ENCODE measurements at places on chromosomes 1 and 21.

DNA sequence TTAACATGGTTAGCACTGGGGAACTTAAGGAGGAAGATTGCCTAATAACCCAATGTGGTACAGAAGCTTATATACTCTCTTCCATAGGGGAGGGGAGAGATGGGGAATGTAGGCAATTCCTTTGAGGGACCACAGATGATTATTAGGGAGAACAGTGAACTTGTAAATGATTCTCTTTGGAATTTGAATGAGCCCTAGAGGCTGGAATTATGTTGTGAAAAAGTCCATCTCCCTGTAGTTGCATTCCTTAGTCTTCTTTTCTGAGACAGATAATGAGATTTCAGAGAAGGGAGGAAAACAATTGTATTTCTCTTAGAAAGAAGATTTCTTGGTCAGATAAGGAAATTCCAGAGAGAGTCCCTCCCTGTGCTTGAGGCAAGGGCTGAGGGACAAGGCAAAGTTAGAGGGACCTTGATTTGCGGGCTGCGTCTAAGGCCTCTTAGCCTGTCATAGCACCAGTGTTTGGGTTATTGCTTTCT lies 89.0 kb upstream of the HMCN1 start:
- peak; percentile 54 for DNase-seq

GRCh38 chr1:236063919-236064673 lies 794 bp downstream of the NID1 start:
- DNase-seq, result peak; percentile 34

GRCh38 chr1:167148421-167148820 lies 54.5 kb downstream of the STYXL2 start:
- DNase-seq, result no peak

- DNase-seq, result no peak
Observed at GRCh38 chr1:85196358-85196757, 4.5 kb downstream of the SYDE2 start.

GRCh38 chr21:22791986-22792560 lies 1793.9 kb downstream of the NCAM2 start:
- DNase-seq, result no peak

DNA sequence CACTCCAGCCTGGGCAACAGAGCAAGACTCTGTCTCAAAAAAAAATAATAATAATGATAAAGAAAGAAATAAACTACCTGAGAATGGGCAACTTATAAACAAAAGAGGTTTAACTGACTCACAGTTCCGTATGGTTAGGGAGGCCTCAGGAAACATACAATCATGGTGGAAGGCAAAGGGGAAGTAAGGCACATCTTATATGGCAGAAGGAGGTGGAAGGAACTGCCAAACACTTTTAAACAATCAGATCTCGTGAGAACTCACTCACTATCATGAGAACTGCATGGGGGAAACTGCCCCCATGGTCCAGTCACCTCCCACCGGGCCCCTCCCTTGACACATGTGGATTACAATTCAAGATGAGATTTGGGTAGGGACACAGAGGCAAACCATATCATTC lies 6.3 kb upstream of the EGLN1 start:
- no peak for DNase-seq

DNA sequence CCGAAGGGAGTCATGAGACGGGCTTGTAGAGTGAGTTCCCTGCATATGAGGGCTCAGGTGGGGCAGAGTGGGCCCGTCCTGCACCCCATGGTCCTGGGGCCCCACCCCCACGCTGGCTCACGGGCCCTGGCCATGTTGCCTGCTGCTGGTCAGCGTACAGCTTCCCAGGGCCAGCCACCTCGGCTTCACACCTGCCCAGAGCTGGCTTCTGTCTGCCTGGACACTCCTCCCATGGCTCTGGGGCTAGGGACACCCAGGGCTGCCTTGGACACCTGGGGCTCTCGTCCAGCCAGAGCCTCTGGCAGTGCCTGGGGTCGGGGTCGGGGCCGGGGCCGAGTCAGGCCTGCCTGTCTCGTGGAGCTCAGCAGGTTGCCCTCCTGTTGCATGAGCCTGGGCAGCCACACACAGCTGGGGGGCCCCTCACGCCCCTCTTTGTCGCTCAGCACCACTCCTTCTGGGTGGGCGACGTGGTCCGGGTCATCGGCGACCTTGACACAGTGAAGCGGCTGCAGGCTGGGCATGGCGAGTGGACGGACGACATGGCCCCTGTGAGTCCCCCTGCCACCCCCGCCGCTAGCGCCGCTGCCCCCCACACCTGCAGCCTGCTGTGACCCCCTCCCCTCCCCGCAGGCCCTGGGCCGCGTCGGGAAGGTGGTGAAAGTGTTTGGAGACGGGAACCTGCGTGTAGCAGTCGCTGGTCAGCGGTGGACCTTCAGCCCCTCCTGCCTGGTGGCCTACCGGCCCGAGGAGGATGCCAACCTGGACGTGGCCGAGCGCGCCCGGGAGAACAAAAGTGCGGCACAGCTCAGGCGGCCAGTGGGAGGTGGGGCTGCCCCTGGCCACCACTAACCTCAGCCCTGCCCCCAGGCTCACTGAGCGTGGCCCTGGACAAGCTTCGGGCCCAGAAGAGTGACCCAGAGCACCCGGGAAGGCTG lies 5.5 kb upstream of the MMP23B start:
- no peak for DNase-seq

DNA sequence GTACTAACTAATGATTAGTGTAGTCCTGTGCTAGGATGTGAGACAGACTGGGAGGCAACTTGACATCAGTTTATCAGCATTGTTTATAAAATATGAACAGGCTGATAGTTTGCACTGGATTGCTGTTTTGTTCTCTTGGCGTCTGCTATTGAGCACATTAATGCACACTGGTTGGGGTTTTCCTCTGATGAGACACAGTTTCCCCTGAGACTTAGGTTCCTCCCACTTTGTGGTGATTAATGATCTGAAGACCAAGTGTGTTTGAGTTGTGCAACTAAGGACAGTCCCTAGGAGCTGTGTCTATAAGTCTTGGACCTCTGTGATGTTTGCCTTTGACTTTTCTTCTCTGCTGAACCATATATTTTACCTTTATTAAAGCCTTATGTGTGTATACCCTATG lies 1015.4 kb downstream of the AMY1C start:
- no peak for DNase-seq

- DNase-seq, result peak; percentile 57
Observed at GRCh38 chr1:7300893-7301663, 470.0 kb upstream of the VAMP3 start.

- no peak for DNase-seq
Observed at GRCh38 chr1:10726355-10726754, 70.1 kb downstream of the CASZ1 start.

- no peak for DNase-seq
Observed at GRCh38 chr1:153379591-153379990, 4.2 kb upstream of the S100A12 start.

DNA sequence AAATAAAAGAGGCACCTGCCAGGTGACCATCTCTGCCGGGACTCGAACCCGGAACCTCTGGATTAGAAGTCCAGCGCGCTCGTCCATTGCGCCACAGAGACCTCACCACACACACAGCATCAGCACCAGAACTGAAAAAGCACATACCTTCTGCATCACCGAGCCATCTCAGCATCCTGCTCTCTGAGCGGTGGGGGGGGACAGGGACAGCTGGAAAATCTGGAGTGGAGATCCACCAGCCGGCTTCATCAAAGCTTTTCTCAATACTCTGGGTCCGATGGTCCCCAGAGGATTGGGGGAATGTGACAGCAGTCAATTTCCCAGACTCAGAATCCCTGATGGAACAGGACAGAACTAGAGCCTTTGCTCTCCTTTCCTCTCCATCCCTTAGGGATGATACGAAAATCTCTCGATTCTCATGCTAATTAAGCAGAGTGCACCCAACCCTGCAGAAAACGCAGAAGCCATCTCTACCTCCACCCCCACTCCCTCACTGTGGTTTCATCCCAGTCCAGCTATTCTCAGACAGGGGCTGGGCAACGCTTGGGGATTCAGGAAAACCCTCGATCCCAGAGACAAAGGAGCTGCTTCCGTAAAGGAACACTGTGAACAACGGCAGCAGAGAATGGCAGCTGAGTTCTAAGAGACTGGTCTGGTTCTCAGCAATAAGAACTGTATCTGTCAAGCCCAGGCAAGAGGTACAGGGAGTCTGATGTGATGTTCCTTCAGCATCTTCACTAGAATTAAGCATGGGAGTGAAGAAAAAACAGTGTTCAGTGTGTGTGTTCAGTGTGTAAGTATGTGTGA lies 29.6 kb upstream of the CADM3 start:
- DNase-seq, result peak; percentile 30

GRCh38 chr1:108130794-108131193 lies 69.3 kb downstream of the SLC25A24 start:
- no peak for DNase-seq

GRCh38 chr1:11273595-11274234 lies 717 bp downstream of the UBIAD1 start:
- no peak for DNase-seq

DNA sequence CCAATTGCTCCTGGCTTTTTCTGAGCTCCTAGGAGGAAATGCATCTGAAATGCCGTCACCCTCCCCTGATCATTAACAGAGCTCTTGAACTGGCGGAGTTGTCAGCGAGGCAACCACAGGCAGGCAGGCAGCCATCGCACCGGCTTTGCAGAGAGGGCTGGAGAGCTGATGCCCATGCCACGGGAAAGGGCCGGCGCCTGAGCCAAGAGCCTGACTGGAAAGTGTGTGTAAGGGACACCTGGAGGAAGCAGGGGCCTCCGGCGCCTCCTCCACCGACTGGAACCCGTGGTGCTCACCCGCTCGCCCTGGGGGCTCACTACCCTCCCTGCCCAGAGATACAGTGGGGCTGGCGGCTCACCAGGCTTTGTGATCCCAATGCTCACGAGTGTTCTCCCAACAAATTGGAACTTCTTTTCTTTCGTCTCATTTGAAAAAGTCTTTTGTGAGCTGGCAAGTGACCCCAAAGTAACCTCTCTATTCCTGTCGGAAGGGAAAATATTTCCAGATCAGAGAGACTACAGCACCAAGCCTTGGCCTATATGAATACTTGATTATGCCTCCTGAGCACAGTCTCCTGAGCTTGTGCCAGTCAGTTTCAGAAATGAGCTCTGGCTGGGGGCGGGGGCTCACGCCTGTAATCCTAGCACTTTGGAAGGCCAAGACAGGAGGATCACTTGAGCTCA lies 97.7 kb upstream of the SLC25A33 start:
- peak; percentile 42 for DNase-seq

- no peak for DNase-seq
Observed at GRCh38 chr1:37730376-37730775, 34.5 kb downstream of the EPHA10 start.

DNA sequence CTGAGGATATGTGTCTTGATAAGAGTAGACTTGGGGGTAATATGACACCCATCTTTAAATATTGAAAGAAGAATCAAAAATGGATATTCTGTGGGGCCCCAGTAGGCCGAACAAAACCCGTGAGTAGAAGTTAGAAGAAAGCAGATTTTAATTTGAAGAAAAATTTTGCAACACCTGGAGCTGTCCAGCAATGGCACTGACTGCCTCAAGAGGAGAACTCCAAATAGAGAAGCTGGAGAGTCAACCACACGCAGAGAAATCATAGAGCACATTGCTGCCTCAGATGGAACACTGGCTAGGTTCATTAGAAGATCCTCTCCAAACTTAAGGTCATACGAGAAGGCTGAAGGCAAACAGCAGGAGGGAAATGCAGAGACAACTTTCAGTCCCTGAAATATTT lies 6.8 kb downstream of the NHLH1 start:
- DNase-seq, result no peak

DNA sequence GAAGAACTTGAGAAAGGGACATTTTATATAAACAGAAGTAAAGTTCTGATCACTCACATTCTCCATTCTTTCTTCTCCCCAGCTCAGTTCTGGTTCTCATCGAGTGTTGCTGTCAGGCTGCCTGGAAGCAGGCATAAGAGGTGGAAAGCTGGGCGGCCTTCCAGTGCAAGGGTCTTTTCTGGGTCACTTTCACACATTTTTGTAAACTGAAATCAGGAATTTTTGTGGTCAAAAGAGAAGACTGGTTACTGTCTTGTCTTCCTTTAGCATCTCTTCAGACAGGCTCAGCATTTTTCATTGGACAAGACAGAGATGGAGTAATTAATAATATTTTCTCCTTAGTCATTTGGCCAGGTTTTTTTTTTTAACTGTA lies 93.7 kb downstream of the CTH start:
- peak; percentile 59 for DNase-seq

GRCh38 chr1:219185486-219186117 lies 11.9 kb downstream of the LYPLAL1 start:
- no peak for DNase-seq

- DNase-seq, result no peak
Observed at GRCh38 chr1:225465793-225466517, 38.1 kb upstream of the LBR start.

- DNase-seq, result no peak
Observed at GRCh38 chr1:46220808-46221207, 17.7 kb downstream of the LURAP1 start.

DNA sequence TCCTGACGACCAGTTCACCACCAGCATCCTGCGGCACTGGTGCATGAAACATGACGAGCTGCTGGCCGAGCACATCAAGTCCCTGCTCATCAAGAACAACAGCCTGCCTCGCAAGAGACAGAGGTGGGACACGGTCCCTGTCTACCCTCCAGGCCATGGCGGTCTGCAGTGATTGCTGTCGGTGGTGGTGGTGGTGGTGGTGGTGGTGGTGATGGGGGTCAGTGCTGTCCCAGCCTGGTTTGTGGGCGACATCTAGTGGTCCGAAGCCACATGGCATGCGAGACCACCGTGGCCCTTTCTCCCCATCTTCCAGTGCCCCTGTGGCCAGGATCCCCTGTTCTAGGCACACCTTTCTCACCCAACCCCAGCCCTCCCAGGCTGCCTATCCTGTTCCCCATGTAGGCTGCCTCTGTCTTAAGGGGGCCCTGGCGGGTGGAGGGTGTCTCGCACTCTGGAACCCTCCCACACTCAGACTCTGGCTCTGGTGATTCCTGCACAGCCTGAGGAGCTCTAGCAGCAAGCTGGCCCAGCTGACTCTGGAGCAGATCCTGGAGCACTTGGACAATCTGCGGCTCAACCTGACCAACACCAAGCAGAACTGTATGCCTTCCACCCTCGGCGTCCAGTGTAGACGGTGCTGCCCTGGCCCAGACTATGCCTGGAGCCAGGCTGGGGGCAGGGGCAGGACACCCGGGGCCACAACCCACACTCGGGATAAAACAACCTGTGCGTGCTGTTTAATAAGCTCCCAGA lies 3.2 kb upstream of the SLC27A3 start:
- DNase-seq, result no peak

DNA sequence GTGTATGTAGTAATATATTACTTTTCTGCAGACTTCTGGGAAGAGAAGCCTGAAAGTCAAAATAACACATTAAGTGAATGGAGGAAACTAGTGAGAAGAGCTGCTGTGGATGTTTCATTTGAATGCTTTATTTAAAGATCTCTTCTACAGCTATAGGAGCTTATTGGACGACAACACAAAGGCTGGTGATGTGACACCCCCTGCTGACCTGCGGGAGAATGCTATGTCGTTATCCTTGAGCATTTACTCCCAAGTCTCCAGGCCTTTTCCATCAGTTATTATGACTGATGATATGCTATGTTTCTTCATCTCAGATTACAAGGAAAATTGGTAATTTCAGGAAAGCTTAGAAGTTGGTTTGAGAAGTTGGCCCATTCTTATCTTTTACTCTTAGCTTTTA lies 22.3 kb upstream of the PLA2G4A start:
- no peak for DNase-seq

All from GM04503 (cell line).